ENCODE measurements at places on chromosomes 1 and 21.

DNA sequence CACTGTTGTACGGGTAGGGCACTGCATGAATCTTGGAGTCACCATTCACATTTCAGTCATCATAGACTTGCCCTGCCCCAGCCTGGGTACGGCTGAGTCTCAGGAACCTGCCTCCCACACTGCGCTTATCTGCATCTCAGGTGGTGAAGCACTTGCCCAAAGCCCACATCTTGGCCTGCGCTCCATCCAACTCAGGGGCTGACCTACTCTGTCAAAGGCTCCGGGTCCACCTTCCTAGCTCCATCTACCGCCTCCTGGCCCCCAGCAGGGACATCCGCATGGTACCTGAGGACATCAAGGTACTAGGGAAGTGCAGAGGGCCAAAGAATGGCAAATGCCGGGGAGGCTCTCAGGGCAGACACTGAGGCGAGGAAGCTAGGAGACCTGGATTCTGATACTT, 11.7 kb downstream of the RHOC start:
- no peak for DNase-seq

DNA sequence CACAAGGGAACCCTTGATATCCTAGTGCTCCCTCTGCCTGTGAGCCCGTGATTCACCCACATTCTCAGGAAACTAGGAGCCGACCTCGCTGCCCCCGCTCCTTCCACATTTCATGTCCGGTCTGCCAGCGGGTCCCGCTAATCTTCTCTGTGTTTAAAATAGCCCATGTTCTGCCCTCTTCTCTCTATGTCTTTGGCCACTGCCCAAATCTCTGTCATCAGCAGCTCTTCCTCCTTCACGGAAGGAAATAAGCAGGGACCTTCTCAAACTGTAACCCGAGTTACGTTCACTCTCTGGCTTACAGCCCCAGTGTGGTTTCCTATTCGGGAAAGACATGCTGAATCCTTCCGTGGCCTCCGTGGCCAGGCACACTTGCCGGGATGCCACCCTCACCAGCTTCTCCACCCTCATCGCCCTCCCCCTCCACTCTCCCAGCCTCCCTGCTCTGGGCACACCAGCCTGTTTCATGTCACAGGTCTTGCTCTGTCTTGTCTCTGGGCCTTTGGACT, 21.1 kb upstream of the UBXN10 start:
- DNase-seq, result no peak

DNA sequence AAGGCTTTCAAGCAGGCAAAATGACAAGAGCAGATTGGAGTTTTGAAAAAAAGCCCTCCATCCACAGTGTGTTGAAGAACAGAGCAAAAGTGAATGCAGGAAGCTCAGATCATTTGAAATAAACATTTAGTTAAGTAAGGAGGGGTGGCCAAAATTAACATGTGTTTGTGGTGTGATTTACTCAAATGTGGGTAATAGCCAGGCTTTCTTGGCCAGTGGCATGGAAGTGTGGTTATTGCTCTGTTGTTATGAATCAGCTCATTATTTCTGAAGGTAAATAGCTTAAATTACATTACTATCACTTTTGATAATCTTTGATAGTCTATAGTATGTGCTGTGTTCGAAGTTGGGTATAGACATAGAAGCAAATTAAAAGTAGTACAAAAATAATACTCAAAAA, 485.9 kb downstream of the LMO4 start:
- DNase-seq, result no peak

- peak; percentile 39 for DNase-seq
These were observed 27.6 kb downstream of the C2CD2 start for GRCh38 chr21:41926117-41926806.

DNA sequence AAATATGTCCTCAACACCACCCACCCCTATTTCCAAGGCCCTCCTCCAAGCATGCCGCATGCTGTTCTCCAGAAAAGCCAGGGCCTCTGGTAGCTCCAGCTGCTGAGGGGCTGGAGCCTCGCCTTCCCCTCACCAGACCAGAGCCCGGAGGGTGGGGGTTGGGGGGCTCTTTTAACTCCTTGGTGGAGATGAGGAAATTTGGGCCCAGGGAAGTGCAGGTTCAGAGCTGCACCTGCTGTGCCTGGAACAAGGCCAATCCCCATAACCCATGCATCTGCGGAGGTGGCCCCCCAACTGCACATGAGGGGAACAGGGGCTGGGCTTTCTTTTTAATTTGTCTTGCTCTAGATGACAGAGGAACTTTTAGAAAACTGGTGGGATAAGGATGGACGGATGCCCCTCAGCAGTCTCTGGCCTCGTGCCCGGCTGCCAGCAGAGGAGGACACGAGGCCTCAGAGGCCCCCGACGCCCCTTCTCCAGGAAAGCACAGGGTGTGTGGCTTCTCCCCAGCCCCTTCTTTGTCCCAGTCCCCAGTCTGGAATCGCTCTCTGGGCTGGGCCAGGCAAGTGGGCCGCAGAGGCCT, 550 bp upstream of the SELENON start:
- no peak for DNase-seq

DNA sequence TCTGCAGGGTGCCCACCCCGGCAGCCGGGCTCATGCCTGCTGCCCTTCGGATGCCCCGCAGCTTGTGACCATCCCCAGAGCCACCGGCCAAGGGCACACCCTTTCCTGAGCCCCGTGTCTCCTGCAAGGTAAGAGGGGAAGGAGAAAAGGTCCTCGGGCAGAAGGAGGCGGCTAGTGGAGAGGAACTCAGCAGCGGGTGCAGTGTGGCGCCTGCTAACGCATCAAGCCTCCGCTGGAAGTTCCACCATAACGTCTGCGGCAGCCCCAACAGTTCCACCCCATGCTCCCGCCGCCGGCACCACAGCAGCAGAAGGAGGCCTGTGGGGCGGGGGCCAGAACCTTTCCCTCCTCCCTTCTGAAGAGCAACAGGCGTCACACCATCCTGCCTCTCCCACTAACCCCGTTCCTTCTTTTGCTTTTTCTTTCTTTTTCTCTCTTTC, 990 bp downstream of the VWA5B1 start:
- no peak for DNase-seq

GRCh38 chr1:207205614-207206061, 101.6 kb downstream of the C4BPA start:
- no peak for DNase-seq

DNA sequence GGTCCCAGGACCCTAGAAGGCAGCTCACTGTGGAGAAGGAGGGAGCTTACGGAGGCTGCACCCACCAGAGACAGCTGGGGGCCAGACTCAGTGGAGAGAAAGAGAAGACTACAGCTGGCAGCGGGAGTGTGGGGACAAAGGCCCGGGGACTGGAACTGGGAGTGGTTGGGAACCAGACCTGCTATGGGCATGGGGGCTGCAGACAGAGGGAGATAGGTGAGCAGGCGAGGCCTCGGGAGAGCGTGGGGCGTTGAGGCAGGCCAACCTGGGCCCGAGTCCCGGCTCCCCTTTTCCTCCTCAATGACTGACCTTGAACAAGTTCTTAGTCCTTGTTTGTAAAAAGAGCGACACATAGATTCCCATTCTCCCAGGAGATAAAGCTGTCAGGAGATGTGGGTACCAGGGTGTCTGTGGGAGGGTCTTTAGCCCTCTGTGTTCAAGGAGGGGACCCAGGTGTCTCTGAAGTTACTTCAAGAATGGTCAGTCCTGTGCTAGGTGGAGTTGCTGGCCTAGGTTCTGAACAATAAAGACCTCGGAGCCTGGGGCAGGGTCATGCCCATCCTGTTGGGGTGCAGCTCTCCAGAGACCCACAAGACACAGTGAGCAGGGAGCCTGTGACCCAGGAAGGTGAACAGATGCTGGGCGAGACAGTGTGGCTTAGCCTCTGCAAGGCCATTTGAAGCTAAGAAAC, 87.9 kb downstream of the ITPKB start:
- no peak for DNase-seq

DNA sequence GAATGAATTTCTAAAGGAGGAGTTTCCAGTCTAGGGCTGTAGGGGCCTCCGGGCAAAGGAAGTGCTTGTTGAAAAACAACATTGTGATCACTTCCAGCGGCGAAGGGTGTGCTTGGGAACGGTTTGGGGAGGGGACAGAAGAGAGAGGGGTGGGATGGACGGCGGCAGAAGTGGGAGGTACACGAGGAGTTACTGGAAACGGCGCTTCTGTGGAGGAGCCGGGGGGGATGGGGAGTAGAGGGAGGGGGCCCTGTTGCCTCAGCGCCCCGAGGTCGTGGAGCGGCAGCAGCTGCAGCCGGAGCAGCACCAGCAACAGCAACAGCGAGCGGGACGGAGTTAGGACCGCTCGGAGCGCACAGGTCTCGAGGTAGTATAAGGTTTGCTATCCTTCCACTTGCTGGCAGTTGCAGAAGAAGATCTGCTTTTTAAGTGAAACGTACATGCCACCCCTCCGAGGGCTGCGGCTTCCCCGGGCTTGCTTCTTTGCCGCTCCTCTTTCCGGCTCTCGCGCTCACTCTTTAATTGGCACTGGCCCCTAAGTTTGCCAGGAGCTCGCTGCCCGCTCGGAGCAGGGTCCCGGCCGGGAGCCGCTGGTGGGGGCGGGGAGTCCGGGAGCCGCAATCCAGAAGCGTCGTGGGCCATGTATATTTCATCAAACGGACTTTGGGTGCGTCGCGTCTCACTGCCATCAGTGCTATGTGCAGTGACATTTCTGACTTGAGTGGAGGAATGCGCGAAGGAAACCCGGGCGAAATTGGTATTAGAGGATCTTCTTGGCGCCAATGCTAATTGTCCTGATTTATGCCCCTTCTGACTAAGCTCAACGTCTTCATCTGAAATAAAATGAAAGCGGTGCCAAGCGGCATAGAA, 771 bp upstream of the NTNG1 start:
- peak; percentile 16 for DNase-seq

DNA sequence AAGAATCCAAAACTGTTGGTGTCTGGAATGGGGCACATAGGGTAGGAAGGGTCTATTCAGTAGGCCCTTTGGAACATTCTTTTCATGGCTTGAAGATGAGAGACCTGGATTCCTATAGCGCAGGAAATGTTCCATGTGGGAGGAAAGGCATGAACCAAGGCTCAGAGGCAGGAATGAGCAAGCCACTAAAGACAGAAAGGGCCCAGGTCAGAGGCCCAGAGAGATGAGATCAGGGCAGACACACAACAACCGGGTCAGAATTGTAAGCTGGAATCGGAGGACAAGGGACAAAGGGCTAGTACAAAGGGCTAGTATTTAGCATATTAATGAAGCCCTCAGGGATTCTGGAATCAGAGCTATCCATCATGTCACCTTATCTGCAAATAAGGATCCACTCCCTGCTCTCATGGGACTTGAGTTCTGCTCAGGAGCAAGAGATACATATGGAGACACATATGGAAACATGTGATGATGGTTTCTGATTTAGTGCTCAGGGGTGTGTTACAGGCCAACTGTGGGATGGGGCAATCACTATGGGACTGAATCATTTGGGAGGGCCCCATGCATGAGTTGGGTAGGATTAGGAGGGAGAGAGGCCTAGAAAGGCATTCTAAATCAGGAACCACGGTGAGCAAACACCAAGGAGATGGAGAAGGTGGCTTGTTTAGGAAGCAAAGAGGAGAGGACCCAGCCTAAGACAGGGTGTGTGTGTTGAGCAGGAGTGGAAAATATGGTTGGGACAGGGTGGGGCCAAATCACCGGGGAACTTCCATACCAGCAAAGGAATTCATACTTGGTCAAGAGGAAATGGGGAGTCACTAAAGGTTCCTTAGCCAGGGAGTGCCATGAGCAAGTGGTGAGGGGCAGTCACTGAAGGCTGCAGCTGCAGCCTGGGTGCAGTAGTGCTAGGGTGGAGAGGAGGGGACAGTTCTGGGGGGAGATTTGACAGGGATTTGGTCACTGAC, 8.6 kb downstream of the NECTIN4 start:
- DNase-seq, result no peak

- DNase-seq, result no peak
These were observed 11.6 kb upstream of the BARHL2 start for GRCh38 chr1:90728502-90729287.

DNA sequence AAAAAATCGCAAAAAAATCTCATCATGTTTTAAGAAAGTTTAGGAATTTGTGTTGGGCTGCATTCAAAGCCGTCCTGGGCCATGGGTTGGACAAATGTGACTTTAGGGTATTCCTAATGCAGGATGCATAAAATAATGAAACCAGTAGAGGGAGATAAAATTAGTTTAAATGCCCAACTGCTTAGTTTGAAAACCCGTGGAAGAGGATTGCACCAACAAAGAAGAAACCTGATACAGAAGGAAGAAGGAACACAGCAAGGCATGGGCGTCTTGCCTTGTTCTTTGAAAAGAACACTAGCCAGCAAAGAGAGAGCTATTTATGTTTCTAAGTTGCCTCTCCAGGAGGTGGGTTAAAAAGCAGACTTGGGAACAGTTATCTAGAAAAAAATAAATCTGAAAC, 37.9 kb downstream of the WDR3 start:
- DNase-seq, result no peak

DNA sequence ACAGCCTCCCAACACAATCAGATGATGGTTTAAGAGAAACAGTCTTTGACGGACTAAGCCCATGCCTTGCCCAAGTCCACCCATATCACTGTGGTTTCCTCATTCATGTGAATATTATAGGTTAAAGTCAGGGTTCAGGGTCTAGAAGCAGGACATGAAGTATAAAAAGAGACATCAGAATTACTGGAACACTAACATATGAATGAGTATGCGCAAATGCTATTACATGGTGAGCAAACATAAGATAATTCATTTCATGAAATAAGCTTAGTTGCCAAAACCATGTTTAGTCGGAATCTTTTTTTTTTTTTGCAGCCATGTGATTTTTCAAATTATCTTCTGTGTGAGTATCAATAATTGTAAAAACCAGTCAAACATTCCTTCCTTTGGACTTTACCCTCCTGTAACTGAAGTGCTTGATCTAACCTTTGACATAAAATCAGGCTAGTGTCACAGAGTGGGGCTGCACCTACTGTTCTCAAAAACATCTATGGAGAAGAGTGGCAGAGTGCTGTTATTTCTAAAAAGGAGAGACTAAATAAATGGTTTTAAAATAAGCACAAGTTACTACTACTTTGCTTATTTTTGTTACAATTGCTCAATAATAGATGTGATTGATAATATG, 84.9 kb upstream of the NRIP1 start:
- no peak for DNase-seq

- DNase-seq, result no peak
These were observed 81.8 kb upstream of the WARS2 start for GRCh38 chr1:119222271-119222670.

DNA sequence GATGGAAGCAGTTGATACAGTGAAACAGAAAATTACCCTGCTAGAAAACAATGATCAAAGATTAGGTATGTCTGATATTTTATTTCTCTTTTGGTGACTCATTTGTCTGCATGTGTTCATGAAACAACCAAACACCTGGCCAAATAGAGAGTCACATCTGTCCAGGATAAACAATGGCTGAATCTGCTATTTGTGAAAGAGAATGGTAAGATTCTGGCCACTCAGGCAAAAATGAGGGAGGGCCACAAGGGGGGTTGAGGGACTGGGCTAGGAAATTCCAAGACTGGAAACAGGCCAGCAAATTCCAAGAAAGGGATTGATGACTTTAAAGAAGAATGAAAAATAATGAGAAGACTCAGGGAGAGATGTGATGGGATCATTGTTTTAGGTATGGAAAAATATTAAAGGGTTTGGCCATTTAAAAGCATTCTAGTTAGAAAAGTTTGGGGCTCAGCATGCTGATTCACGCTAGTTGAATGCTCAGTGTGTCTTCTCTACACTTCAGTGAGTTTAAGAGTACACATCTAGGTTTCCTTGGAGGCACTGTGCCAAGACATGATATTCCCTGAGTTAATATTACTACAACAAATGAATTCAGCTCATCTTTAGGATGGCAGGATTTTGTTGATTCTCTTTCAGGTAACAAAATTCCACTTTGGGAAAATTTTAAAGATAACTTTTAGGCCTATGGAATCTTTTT, 44.9 kb downstream of the TRAF5 start:
- DNase-seq, result no peak
